ENCODE measurements at places on chromosomes 5 and 9. TPM values are rescaled to one million over a fixed set of nuclear protein-coding genes. Genes with fewer than 3 reads are reported as not detected.

PCDHGA9 gene
- 3.7 TPM for total RNA-seq

- no peaks in the 10 kb centered on the region for H3K27me3 ChIP-seq
- no peaks in the 10 kb centered on the region for H3K36me3 ChIP-seq
- H3K4me3 ChIP-seq = no peak overlapping the region
- DNase-seq = no peak
Observed at GRCh38 chr9:12718482-12719026, 25.4 kb downstream of the TYRP1 start.

ITGA2 gene
- 2.3 TPM for total RNA-seq

DNA sequence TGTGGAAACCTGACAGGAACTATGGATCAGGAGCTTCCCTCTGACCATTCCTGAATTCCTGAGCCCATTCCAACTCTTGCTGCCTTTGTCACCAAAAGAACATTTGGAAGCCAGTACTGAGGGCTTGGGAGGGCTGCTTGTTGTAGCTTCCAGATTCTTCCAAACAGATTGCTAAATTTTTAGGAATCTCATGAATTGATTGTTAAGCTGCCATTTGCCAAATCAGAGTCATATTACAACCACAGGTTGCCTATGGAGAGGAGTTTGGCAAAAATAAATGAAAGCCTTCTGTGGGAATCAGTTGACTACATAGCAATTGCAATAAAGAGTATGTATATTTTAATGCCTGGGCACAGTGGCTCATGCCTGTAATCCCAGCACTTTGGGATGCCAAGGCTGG lies 39.2 kb upstream of the SLC28A3 start:
- no peak for DNase-seq
- H3K27ac ChIP-seq = no peak overlapping the region
- H3K36me3 ChIP-seq = no peaks in the 10 kb centered on the region
- H3K4me3 ChIP-seq = no peak overlapping the region
- H3K4me1 ChIP-seq = no peaks in the 10 kb centered on the region

- H3K36me3 ChIP-seq = no peaks in the 10 kb centered on the region
- no peak overlapping the region for H3K4me3 ChIP-seq
- H3K27me3 ChIP-seq = no peaks in the 10 kb centered on the region
- no peaks in the 10 kb centered on the region for H3K4me1 ChIP-seq
Observed at GRCh38 chr5:52754051-52754450, 33.7 kb upstream of the ITGA1 start.

GRCh38 chr5:116045821-116046220 lies 13.5 kb downstream of the ARL14EPL start:
- H3K27me3 ChIP-seq = no peaks in the 10 kb centered on the region
- H3K4me1 ChIP-seq = no peaks in the 10 kb centered on the region
- no peaks in the 10 kb centered on the region for H3K36me3 ChIP-seq
- H3K27ac ChIP-seq = no peak overlapping the region
- H3K4me3 ChIP-seq = no peak overlapping the region

- no peaks in the 10 kb centered on the region for H3K4me1 ChIP-seq
- H3K4me3 ChIP-seq = no peak overlapping the region
- no peaks in the 10 kb centered on the region for H3K27me3 ChIP-seq
Observed at GRCh38 chr5:4513381-4513780, 626.7 kb upstream of the ADAMTS16 start.
